NT2/D1 (cell line): ENCODE measurements at places on chromosomes 5 and 9.

DNA sequence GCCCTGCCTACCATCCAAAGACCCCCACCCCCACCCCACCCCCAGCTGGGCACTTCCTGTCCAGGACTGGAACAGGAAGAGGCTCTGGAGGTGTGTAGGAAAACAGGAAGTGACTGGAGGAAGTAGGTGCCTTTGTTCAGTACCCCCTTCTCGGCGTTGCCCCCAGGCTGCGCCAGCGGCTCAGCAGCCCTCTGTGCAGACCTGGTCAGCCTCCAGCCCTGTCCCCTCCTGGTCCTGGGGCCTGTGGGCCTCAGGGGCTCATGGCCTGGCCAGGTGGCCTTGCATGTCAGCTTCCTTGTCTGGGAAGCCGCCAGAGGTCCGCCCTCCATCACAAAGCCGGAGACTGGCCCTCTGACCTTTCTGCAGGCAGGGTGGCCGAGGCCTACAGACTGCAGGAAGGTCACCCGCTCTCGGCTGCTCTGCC, 26.0 kb downstream of the FLT4 start:
- no peak for DNase-seq

DNA sequence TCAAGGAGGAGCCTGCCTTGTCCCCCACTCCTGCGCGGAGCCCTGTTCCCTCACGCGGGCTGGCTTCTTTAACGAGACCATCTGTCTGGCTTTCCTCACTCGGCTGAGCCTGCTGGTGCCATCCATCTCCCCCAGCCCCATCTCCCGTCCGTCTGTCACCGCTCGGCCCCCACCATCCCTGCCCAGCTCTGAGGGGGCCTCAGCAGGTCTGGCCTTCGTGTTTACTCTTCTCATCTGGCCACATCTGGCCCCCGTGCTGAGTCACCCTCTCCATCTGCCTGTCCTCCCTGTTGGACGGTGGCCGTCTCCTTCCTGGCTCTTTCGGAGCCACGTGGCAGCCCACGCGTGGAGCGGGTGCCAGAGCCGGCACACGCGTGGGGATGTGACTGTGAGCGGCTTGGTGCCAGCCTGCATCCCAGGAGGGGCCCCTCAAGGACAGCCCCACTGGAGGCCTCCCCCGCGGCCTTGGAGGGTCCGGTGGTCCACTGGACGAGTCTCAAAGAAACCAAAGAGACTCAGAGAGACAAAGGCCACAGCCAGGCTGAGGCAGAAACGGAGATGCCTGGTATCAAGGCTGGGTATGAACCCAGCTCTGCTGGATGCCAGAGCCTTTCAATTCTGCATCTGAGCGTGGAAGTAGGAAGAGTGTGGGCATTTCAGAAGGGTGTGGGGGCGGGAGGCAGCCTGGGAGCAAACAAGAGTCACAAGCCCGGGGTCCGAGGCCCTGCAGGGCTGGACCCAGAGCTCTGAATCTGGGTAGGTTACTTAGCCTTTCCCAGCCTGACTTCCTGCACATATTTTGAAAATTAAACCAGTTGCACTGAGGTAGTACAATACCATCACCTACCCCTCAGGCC, 76.7 kb upstream of the UNC5A start:
- DNase-seq = no peak

GRCh38 chr9:109556061-109556460, 58.0 kb upstream of the PTPN3 start:
- peak; percentile 65 for DNase-seq

DNA sequence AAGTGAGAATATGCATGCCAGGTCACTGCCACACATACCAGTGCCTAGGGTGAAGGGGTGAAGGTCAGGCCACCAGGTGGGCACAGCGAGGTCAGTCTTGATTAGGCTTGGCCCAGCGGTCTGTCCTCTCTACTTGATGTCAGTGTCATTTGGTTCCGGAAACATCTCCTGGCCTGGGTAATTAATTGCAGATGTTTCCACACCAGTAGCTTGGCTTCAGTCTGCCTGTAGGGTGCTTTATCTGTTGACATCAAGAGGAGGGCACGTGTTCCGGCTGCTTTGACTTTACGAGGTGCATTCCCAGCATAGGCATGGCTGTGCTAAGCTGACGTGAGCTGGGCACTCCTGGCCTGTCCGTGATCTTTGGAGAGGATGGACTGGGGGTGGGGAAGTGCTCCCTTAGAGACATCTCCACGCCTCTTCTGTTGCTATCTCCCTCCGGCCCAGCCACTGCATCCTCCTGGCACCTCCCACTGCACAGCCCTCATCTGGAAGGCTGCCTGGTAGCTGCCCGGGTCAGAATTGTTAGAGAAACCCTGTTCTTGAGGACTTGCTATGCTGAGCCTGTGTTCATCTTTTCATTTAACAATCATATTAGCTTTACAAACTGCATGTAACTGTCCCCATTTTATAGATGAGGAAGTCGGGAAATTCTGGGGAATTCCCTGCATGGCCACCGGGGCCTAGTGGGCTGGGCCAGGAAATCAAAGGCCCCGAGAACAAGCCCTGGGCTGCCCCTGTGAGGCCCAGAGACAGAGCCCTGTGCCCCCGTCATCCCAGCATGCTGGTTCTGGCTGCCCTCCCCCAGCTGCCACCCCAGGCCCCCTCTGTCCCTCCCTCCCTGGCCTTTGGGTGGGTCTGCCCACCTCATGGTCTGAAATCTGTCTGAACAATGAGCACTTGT, 29.1 kb downstream of the JADE2 start:
- DNase-seq = no peak

DNA sequence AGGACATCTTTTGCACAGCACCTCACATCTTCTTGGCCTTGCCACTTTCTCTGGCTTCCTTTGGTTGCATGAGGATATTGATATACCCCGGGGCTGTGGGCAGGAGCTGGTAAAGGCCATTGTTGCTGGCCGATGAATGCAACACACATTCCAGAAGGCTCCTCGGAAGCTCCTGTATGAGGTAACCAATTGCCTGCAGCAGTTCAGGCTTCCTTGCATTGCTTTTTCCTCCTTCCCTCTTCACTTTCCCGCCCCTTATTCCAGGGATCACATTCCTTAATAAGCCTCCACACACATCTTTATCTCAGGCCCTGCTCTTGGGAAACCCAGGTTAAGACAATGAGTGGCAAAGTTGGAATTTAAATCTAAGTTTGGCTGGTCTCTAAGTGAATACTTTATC, 505.4 kb upstream of the CLINT1 start:
- peak; percentile 55 for DNase-seq

DNA sequence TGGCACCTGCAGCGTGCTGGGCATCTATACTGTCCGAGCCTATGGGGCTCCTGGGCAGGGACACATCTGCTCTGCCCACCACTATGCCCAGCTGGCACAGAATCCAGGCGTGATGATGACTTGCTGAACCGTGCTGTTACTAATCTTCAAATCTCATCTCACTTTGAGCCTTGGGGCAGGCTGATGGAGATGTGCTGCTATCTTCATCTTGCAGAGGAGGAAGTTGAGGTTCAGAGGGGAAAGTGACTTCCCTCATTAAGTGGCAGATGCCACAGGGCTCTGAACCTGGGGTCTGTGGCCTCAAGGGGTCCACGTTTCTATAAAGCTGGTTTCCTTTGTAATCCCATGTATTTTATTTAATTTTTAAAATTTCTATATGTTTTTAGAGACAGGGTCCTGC, 4.7 kb downstream of the SLC2A6 start:
- DNase-seq = no peak

DNA sequence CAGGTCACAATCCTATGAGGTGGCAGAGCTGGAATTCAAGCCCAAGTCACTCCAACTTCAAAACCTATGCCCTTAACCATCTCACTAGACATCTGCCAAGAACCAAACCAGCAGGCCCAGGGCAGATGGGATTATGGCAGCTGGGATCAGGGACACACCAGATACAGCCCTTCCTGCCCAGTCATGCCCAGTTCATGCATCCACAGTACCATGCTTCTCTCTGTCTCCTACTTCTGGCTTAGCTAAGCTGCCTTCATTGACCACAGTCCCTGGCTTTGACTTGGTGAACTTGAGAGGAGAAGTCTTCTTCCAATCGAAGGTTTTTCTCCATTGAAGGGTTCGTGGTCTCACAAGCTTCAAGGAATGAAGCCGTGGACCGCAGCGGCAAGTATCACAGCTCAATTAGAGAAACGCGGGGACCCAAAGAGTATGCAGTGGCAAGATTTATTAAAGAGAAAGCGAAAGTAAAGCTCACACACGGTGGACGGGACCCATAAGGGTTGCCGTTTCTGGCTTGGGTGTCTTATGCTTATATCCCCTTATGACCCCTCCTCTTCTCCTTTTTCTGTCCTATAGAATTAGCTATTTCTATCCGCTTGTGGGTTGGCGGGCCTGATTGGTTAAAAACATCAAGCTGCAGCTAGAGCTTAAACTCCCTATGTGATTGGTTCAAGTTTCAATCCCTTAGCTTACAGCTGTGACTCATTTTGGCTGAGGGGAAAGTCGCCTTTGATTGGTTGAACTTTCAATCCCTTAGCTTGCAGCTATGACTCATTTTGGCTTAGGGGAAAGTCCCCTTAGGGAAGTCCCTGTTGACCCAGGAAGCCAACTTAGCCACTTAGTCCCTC, 101.2 kb downstream of the TRIM36 start:
- no peak for DNase-seq
